ENCODE measurements at places on chromosomes 6 and 20. TPM values are rescaled to one million over a fixed set of nuclear protein-coding genes. Genes with fewer than 3 reads are reported as not detected.

- no peaks in the 10 kb centered on the region for H3K27me3 ChIP-seq
- no peak overlapping the region for H3K4me3 ChIP-seq
- H3K4me1 ChIP-seq: no peaks in the 10 kb centered on the region
- H3K27ac ChIP-seq: no peak overlapping the region
These were observed 981.3 kb upstream of the FLRT3 start for GRCh38 chr20:15318682-15319081.

GRCh38 chr6:27531772-27532459 lies 59.0 kb upstream of the ZNF184 start:
- no peaks in the 10 kb centered on the region for H3K36me3 ChIP-seq
- peaks cover 4% of the 10 kb centered on the region for H3K4me1 ChIP-seq
- no peak for DNase-seq
- H3K27ac ChIP-seq: no peak overlapping the region
- no peak overlapping the region for H3K4me3 ChIP-seq

DNA sequence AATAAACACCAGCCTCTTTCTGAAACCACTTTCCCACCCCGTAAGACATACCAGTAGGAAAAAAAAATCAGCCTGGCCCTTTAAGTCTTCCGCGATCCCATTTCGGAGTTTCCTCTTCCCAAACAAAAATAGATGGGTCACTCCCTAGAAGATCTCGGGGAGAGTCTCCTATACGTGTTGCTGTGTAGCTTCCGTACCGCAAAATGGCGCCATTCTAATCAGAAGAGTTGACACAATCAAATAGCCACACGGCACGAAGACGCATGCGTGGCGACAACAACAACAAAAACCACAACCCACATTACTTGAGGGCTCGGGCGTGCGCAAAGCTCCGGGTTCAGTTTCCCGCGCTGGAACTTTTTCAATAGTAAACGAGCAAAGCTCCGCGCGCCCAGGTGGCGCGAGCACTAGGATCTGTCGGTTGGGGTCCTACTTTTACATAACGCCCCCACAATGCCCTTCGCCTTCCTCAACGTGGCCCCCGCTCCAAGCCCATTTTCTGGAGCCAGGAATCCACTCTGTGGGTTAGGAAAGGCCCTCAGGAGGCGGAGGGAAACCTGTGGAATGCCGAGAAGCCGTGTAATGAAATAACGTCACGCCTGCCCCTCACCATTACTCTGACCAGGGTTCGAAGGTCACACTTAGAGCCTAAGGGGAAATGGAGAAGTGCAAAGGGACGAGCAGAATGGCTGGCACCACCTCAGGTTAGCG lies at the start of gene GPANK1:
Gene GPANK1, minus strand, starts transcription at position 208 of the 711 bp plus-strand sequence. CDS start 519 bp downstream, outside the sequence.
- H3K36me3 ChIP-seq: peaks cover 13% of the 10 kb centered on the region
- H3K27ac ChIP-seq: peak within 1 kb of the TSS; percentile 95
- peak; percentile 82 for DNase-seq
- peaks cover 50% of the 10 kb centered on the region for H3K4me1 ChIP-seq
- peak within 1 kb of the TSS; percentile 86 for H3K4me3 ChIP-seq
- H3K27me3 ChIP-seq: no peaks in the 10 kb centered on the region

Gene TINAG
- not detected for total RNA-seq

Gene KLC4
- 61.9 TPM for total RNA-seq
